ENCODE measurements at places on chromosomes 1 and 21. TPM values are rescaled to one million over a fixed set of nuclear protein-coding genes. Genes with fewer than 3 reads are reported as not detected.

Gene CD247
- 0.82 TPM for total RNA-seq

Gene S100A2
- total RNA-seq = 2.7 TPM

Gene CEP170
- total RNA-seq = 51.3 TPM

Gene E2F2
- 0.16 TPM for total RNA-seq

Gene PMF1
- total RNA-seq = 55.8 TPM

Gene PACC1
- total RNA-seq = 2.6 TPM

Gene IFI44
- total RNA-seq = 6.6 TPM

Gene S100PBP
- total RNA-seq = 11.1 TPM

Gene PLA2G2D
- not detected for total RNA-seq

Gene DCAF8
- total RNA-seq = 162 TPM

Gene OR2G6
- total RNA-seq = not detected

Gene LRRC42
- total RNA-seq = 12.9 TPM

Gene GJA4
- 27.0 TPM for total RNA-seq

Gene TFF1
- not detected for total RNA-seq

Gene CHRNB2
- total RNA-seq = not detected

Gene ATXN7L2
- total RNA-seq = 2.1 TPM

Gene GNG4
- total RNA-seq = 0.11 TPM
